Urothelium cell line (cell line): ENCODE measurements at places on chromosomes 3 and 15.

DNA sequence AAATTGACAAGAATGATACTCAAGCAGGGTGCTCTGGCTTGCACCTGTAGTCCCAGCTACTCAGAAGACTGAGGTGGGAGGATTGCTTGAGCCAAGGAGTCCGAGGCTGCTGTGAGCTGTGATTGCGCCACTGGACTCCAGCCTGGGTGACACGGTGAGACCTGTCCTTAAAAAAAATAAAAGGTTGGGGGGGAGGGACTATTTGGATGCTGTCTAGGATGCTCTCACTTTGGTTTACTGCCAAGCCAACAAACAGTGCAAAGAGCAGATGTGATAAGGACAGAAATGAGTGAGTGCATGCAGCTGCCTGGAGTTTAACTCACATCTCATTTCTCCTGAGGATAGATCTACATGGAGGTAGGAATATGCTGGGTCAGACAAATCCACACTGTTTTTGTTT lies 130.0 kb downstream of the FRMD4B start:
- DNase-seq = no peak

DNA sequence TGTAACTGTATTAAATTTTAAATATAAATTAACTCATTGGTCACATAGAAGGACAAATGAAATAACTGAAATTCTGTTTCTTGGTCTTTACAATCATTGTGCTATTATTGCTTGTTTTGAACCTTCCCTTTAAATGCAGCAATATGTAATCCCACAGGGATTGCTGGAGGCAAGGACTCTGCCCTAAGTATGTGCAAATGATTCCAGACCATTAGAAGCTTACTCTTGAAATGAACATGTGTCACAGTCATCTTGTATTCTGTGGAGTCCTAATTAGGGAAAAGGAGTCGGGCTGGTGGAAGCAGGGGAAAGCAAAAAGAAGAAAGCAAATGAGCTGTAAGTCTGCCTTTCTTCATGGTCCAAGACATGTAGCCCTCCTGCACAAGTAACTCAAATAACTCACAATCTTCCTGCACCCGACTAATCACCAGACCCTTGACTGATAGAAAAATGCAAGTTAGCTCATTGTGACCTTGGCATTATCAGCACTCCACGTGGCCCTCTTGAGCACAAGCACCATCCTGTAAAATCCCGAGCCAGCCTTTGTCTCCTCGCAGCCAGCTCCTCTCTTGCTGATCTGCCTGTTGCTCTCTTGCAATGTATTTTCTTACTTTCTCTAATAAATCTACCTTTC lies 2.3 kb upstream of the TMPRSS7 start:
- DNase-seq = no peak

DNA sequence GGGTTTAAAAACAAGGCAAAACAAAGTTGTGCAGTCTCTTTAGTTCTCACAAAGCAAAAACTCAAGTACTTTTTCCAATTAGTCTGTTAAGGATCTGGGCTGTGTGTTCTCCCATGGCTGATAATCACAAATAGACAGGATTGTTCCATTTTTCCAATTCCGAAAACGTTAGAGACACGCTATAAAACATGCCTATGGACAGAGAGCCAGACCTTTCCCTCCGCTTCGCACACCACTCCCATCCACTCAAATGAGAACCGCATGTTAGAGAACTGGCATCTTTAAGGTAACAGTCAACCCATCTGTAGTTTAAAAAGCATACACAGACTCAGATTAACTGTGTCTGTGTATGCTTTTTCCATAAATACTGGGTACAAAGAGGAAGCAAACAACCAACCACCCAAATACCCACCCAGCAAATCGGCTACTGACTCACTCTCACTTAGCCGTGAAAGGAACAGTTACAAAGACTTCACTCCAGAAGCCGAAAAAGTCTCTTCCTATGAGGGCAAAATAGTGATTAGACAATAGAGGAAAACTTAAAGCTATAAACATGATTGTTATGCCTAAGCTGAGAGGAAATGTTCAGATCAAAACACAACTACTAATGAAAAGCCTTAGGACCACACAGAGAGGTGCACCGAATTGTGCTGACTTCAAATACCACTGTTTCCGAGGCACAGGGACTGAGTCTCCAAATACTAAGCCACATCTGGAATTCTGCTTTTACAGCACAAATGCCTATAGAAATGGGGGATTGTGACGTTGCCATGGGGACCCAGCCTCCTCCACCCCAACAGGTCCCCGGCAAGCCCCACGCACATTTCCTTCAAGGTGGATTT lies 36.1 kb downstream of the IL17RD start:
- DNase-seq = no peak

DNA sequence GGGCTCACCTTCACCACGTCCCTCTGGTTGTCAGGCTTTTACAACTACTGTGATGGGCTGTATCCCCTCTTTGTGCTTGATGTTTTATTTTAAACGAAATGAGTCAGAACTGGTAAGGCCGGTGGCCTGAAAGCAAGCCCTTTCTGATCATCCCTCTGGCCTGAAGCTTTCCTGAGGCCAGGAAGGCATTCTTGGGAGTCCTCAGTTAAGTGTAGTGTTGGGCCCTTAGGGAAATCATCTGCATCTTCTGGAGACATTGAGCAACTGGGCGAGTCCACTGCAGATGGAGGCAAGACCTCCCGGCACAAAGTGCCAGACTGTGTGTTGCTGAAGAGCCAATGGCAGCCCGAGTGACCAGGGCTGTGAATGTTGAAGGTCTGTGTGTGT lies 33.0 kb upstream of the AMOTL2 start:
- no peak for DNase-seq

GRCh38 chr3:148218222-148218621 lies 479.5 kb upstream of the AGTR1 start:
- no peak for DNase-seq

DNA sequence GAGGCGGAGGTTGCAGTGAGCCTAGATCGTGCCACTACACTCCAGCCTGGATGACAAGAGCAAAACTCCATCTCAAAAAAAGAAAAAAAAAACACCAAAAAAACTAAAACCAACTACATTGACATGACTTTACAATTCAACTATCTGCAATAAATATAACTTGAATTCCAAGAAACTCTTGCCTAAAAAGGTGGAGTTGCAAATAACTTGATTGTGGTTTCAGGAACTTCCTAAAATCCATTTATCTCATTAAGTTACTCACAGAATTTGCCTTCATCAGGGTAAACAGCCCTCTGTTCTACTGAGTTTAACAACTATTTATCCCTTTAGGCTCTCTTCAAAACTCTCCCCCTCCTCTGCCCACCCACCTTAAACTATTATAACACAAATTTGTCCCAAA lies 2.7 kb upstream of the MAPK6 start:
- no peak for DNase-seq

DNA sequence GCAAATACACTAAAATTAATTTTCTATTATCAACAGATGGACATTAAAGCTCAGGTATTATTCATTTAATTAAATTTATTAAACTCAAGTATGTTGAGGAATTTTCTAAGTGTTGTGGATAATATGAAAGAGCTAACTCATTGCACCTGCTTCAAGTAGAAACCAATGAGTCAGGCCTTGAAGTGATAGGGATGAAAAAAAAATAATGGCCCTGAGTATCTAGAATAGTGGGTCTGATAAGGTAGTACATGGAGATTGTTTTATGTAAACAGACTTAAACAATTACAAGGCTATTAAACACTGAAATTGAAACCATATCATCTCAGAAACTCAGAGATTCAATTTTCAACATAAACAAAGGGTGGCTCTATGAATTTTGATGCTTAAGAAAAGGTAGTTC lies 857.1 kb upstream of the GBE1 start:
- DNase-seq = no peak

DNA sequence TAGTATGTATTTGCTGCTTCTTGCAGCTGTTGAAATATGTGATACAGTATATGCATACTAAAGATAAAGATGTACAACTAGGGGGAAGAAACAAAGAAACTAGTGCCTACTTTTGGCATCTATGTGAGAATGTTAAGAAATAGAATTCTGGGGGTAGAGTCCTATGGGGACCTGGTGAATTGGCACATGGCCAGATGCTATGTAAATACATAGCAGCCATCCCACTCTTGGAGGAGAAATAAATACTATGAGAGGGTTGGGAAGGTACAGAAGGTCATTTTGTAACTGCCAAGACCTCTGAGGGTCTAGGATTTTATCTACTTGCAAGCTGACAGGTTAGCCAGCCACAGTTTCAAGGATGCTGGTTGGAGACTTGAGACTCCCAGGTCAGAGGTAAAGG lies 298.3 kb upstream of the TBL1XR1 start:
- no peak for DNase-seq

GRCh38 chr3:193842029-193842798 lies 249.2 kb downstream of the OPA1 start:
- no peak for DNase-seq

GRCh38 chr3:122030381-122031122 lies 8.5 kb upstream of the ILDR1 start:
- DNase-seq = no peak

- DNase-seq = no peak
These were observed 136.5 kb downstream of the MAP2K5 start for GRCh38 chr15:67678993-67679392.

DNA sequence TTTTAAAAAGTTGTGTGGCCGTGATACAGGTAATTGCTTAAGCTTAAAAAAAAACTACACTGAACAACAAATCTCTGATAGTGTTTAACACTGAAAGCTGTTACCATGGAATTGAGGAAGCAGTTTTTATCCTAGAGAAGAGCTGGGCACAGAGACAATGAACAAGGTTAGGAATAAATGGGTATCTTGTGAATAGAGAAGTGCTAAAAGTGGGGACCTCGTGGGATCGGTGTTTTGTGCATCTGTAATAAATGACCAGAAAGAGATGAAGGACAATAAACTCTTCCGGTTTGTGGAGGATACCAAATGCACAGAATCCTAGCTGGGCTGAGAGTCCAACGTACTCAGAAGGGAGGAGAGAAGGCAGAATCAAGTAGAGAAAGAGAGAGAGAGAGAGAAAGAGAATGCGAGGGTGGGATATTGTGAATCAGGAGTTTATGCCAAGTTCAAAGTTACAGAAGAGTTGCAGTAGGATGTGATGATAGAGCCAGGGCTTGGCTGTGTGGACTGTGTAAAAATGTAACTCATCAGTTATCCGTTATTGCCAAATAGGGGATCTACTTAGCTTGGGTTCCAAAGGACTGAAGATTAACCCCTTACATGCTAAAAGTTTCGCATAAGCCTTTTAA lies 148.9 kb downstream of the IL20RB start:
- no peak for DNase-seq

DNA sequence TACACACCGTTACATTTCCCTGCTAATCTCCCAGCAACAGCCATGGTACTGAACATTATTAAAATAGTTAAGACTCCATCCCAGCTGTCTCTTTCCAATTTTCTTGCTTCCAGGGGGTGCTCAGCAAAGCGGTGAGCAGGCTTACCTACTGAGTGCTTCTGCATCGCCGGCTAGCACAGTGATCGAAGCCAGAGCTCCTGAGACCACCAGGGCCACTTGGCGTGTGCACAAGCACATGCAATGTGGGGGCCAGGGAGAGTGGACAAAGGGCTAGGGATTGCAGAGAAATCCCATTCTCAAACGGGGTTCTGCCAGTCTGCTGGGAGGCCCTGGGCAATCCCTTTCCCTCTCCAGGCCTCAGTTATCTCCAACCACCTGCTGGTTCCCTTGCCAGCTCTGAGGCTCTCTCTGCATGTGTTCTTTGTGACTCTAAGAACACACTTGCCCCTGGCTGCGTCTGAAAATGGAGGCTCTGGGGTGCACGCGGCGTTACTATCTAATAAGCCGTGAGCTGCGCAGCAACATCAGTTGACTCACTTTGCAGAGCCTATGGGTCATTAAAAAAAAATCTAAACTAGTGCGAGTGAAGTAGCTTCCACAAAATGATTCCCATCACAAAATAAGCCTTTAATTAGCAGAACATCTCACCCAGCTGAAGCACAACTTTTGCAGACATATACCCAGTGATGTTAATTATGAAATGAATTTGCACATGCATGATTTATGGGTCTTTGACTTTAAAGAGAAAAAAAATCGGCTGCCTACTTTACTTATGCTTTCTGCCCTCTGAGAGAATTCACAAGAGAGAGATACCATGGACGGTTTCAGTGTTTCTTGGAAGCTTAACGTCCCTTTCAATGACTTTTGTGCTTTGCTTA lies 271.5 kb downstream of the TLE3 start:
- no peak for DNase-seq

- DNase-seq = no peak
These were observed 88.7 kb downstream of the PLXNA1 start for GRCh38 chr3:127071597-127072001.

- no peak for DNase-seq
These were observed 31.2 kb downstream of the WNT5A start for GRCh38 chr3:55455915-55456314.

DNA sequence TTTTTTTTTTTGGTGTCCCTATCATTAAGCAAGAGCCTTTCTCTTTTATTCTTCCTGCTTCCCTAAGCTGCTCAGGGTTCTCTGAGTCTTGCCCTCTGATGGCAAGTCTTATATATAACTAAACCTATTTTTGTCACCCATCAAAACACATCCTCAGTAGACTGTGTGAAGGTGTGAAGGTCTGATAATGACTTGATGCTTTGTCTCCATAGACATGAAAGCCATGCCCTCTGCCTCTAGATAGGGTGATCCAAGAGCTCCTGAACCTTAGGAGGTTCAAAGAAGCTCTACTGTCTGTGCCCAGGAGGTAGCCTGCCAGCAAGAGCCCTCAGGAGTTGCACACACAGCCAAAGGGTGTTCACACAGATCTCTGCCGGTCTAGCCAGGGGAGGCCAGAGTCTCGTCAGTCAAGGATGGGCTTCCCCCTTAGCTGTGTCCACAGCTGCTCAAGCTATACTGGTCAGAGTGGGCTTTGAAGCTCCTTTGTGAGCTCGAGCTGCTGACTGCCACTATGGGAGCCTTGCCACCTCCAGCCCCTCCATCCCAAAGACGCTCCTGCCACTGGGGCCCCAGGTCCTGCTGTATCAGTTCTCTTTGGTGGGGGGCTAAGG lies 13.1 kb upstream of the SNX22 start:
- no peak for DNase-seq

DNA sequence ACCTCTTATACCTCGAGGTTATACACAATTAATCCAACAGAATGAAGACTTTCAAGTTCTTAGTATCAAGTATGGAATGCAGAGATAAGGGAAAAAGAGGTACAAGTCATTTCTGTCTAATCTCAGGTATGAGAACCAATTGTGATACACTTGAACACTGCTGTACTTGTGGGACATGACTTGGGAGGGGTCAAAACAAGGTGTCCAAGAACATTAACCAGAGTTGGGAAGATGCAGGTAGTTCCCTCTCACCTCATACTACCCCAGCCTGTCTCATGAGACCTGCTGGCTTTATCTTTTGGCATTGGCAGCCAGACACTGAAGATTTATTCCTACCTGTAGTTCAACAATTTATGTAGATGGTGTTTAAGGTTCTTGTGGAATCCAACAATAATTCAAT lies 209.7 kb downstream of the NR1D2 start:
- no peak for DNase-seq
